ENCODE measurements at places on chromosomes 3 and 15.

- no peak for DNase-seq
These were observed 174.0 kb downstream of the SUCNR1 start for GRCh38 chr3:152047465-152047864.

DNA sequence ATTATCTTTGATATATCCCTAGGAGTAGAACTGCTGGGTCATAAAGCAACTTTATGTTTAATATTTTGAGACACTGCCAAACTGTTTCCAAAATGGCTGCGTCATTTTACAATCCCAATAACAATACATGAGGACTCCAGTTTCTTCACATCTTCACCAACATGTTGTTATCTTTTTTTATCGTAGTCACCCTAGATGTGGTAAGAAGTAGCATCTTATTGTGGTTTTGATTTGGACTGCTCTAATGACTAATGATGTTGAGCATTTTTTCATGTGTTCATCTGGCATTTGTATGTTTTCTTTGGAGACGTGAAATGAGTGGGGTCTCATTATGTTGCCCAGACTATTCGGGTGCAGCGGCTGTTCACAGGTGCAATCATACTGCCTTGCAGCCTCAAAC lies 83.8 kb downstream of the MAP4 start:
- no peak for DNase-seq

GRCh38 chr3:126158912-126159454 lies 21.4 kb downstream of the ALDH1L1 start:
- DNase-seq: no peak

DNA sequence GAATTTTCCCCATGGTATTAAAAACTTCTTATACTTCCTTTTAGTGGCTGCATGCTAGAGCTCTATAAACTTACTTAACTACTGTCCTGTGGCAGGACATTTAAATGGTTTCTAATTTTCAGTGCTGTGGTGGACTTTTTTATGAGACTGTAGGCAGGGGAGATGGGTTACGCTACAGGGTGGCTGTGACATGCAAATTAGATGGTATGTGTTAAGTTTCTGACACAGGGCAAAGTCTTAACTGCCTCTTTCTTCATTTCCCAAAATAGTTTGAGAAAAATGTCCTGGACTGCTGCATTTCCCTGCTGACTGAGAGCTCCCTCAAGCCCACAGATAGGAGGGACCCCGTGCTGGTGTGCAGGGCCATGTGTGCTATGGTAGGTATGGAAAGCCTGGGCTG lies 22.0 kb downstream of the TGM4 start:
- DNase-seq: no peak
